B cell (primary cell): ENCODE measurements at places on chromosomes 5 and 9. TPM values are rescaled to one million over a fixed set of nuclear protein-coding genes. Genes with fewer than 3 reads are reported as not detected.
A peak's percentile ranks its signal among the peaks of the same experiment; 100 is the strongest.

PDGFRB gene
- 3.4 and 3.6 TPM in 2 replicates for total RNA-seq

DNA sequence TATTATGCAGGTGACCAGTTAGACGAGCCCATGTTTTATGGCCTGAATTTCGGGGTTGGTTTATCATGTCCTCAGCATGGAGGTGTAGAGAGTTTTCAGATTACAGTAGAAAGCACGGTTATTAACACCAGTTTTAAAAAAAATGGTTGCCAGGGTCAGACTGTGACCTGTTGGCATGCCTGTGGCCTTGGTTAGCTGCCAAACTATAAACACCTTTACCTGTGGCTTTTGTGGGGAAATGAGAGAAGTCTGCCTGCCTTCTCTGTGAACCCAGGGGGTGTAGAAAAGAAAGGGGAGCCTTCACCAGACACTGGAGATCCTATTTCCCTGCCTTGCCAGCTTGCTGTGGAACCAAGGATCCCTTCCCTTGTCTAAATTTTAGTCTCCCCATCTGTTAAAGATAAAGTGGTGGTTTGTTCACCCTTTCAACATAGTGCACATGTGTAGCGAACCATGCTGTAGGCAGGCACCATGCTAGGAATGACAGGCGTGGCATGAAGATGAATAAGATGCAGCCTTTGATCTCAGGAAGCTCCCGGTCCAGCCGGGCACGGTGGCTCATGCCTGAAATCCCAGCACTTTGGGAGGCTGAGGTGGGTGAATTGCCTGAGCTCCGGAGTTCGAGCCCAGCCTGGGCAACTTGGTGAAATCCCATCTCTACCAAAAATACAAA lies 6.1 kb upstream of the PHF19 start:
- no peak for DNase-seq

DNA sequence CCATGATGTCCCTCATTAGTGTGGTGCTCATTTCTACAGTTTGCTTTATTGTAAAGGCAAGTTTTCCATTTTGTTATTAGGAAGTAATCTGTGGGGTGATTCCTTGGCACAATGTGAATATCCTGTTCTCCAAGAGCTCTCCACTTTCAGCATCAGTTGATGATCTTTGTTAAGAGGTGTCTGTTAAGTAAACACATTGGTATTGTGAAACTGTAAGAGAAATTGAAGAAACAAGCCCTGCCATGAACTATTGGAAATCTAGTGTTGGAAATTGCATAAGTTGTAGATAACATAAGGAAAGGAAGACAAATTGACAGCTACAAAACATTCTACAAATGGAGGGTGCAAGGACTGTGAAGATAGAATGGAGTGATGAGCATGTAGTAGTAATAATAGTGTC lies 17.2 kb downstream of the RNF14 start:
- DNase-seq: no peak

DNA sequence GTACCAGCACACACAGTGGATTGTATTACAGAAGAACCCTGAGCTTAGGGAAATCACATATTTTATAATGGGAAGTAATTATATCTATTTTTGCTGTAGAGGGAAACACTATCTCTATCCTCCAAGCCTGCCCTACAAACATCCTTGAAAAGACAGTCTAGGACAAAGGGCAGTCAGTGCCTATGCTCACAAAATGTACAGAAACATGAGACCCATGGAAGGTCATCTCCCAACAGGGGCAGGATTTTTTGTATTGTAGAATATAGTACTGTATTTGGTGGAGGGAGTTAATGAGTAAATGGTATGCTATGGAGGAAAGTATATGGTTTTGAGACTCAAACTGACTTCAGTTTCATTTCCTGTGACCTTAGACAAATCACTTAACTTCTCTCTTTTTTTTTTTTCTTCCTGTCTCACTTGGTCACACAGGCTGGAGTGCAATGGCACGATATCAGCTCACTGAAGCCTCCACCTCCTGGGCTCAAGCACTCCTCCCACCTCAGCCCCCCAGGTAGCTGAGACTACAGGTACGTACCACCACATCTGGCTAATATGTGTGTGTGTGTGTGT lies 5.8 kb upstream of the RAB14 start:
- peak; percentile 73 for DNase-seq

- DNase-seq: no peak
Measured at GRCh38 chr5:174801798-174802197, 77.4 kb downstream of the MSX2 start.

DNA sequence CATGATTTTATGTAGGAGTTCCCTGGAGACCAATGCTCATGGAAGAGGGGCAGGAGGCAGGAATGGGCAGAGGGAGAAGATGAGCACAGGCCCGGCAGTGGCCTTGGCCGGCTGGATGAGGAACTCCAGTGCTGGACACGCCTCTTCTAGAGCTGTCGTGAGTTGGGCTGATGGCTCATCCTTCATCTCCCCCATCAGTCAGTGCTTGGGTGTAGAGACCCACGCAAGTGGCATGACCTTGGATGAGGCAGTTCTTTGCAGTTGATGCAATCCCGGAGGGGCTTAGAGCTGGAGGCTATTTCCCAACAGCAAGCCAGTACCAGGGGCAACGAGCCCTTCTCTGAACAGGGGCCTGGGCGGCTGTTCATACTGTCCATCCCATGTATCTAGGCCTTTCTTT lies 25.5 kb upstream of the ARAP3 start:
- DNase-seq: no peak

DNA sequence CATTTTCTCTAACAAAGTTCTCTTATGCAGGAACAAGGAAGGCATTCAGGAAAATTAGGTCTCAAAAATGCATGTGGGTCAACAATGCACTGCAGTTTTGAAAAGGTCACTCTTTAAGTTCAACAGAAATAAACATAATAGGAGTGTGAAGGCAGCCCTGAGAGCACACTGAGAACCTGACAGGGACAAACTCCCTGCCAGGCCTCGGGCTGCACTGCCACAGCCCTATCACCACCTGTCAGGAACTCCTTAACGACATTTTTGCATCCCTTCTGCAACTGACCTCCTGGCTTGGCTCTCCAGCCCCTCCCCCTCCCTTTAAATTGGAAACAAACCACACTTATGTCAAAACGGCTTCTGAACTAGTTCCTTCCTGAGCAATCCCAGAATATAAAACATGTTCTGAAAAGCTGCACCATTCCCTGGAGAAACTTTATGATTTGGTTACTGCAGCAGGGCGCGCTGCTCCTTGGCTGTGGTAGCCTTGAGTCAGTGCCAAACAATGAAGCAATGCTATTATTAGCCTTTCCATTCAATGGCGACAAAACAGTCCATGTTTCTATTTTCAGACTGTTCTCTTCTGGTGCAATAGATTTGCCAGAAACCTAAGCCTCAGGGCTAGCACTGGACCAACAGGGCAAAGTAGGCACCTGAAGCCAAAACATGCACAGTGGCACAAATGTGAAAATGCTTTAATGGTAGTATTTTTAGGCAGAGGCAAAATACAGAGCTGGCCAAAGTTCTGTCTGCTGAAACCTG lies 160.1 kb upstream of the ZNF608 start:
- DNase-seq: no peak

GRCh38 chr5:50655067-50655809 lies 11.2 kb upstream of the PARP8 start:
- DNase-seq: no peak
